ENCODE measurements at places on chromosomes 6 and 20. TPM values are rescaled to one million over a fixed set of nuclear protein-coding genes. Genes with fewer than 3 reads are reported as not detected.

GNAS-AS1 gene
- 0.54 TPM for total RNA-seq

IGF2R gene
- 71.2 TPM for total RNA-seq

MMP24 gene
- not detected for total RNA-seq

SHLD1 gene
- total RNA-seq, result 10.4 TPM

GRCh38 chr6:19771753-19772336 lies 65.3 kb upstream of the ID4 start:
- no peak for DNase-seq

- DNase-seq, result no peak
These were observed 6.0 kb upstream of the PRL start for GRCh38 chr6:22302838-22303237.

GRCh38 chr6:164469276-164469949 lies 840.0 kb downstream of the C6orf118 start:
- no peak for DNase-seq

RIPOR3 gene
- 0.69 TPM for total RNA-seq

DNA sequence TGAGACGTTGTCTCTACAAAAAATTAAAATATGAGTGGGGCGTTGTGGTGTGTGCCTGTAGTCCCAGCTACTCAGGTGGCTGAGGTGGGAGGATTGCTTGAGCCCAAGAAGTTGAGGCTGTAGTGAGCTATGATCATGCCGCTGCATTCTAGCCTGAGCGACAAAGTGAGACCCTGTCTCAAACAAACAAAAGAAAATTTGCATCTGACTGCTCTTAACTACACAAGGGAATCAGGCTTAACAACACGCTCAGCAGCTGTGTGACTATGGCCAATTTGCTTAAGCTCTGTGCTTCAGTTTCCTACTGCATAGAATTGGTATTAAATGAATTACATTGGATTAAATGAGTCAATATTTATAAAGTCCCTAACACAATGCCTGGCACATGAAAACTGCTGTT lies 24.3 kb upstream of the MRPS10 start:
- DNase-seq, result no peak

- DNase-seq, result no peak
These were observed 60.6 kb upstream of the ATXN1 start for GRCh38 chr6:16821834-16822264.

DNA sequence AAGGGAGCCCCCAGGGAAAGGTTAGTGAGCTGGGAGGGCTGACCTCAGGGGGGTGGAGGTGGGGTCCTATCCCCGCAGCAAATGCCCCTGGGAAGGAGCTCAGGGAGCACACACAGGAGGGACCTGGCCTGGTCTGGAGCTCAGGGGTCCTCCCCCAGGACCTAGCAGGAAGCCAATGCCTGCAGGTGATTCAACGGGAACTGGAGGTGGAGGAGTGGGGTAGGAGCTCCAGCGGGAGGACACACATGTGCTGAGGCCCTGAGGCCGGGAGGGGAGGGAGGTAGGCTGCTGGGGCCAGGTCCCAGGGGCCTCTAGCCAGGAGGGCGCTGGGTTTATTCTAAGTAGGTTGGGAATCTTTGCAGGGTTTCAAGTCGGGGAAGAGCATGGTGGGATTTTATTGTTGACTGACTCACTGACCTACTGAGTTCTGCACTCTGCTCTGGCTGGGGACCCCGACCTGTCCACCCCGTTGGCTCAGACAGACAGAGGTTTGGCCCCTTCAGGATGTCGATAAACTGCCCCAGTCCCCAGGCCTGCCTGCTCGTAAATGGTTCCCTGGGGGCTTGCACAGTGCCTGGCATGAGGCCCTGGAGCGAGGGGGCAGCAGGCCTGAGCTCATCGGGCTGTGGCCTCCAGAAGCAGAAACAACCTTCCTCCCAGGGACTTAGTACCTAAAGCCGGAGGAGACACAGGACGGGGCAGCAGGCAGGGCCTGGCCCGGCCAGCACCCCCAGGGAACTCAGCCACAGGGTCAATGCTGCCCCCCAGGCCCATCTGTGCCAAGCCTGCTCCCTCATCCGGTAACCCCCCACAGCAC lies 62.3 kb downstream of the RIPOR3 start:
- no peak for DNase-seq

GRCh38 chr6:7391151-7391550 lies 1.5 kb downstream of the RIOK1 start:
- DNase-seq, result no peak

GRCh38 chr6:3285732-3286131 lies 27.0 kb downstream of the PSMG4 start:
- no peak for DNase-seq

DNA sequence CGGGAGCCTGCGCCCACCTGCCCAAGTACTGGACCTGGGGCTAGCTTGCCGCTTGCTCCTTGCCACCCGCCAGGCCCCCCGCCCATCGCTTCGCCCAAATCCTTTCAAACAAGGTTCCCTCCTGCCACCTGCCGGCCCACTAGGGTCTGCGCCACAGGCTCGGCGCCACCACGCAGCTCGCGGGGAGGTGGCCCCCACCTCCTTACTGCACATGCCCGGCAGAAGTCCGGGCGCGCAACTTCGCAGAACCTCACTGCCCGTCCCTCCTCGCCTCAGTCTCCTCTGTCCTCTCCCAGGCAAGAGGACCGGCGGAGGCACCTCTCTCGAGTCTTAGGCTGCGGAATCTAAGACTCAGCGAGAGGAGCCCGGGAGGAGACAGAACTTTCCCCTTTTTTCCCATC lies 11.2 kb downstream of the GNAS-AS1 start:
- peak; percentile 13 for DNase-seq

SSTR4 gene
- total RNA-seq, result not detected

GRCh38 chr6:43204271-43205105 lies 22.5 kb downstream of the CUL9 start:
- DNase-seq, result no peak

- no peak for DNase-seq
These were observed 2.1 kb downstream of the VEGFA start for GRCh38 chr6:43771858-43772680.

DNA sequence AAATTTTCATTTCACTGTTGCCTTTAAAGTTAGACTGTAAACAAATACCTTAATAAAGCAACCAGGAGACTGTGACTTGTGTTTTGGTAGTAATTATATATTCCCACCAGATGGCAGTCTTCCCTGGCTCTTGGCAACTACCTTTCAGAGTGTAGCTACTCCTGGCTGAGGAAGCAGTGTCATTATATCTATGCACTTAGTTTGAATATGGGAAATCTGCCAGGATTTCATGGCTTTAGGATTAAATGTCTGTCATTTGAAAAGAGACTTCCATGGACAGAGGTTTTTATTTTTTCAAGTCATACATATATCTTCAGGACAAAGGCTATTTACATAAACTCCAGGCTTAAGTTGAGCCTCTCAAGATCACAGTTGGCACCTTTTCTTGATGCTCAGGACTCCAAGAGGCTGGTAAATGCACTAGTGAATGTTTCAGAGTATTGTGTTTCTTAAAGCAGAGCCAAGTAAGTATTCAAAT lies 160.1 kb downstream of the C6orf58 start:
- DNase-seq, result peak; percentile 62

- no peak for DNase-seq
These were observed 38.8 kb downstream of the ELOVL5 start for GRCh38 chr6:53309901-53310300.

GRCh38 chr6:167779993-167780655 lies 46.6 kb upstream of the AFDN start:
- no peak for DNase-seq

DNA sequence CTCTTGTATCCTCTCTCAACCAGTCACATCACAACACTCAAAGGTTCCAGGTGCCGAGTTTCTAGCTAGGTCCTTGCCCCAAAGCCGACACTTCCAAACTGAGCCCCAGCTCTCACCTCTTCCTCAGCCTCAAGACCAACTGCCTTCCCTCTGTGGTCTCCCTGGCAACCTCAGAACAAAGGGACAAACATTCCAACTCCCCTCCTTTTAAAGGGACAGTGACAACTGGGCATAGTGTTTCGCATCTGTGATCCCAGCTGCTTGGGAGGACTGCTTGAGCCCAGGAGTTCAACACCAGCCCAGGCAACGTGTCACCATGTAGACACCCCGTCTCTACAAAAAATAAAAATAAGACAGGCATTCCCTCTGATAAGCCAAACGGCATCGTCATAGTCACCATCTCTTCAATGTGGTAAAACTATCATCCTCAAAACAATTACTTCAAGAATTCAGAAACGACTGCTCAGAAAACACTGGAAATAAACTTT lies 11.3 kb downstream of the DIDO1 start:
- DNase-seq, result no peak

GRCh38 chr20:43941476-43942200 lies 27.0 kb downstream of the TOX2 start:
- DNase-seq, result no peak

GRCh38 chr6:165876588-165876987 lies 213.5 kb upstream of the PDE10A start:
- no peak for DNase-seq

DNA sequence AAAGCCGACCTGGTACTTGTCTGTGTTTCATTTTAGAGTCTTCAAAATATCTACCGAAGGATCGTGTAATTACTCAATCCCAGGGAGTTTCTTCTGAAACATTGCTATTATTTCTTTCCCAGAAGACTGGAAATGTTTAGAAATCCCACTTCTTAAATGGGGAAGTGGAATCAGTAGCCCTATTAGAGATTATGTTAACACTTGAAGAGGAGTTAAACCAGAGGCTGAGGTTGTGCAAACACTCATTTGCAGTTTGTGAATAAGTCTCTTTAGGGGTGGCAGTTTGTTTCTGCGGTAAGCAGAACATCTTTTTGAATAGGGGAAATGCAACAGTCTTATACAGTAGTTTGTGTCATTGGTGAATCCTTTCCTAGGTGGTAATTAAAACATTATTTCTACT lies 21.3 kb downstream of the DSP start:
- DNase-seq, result no peak

DNA sequence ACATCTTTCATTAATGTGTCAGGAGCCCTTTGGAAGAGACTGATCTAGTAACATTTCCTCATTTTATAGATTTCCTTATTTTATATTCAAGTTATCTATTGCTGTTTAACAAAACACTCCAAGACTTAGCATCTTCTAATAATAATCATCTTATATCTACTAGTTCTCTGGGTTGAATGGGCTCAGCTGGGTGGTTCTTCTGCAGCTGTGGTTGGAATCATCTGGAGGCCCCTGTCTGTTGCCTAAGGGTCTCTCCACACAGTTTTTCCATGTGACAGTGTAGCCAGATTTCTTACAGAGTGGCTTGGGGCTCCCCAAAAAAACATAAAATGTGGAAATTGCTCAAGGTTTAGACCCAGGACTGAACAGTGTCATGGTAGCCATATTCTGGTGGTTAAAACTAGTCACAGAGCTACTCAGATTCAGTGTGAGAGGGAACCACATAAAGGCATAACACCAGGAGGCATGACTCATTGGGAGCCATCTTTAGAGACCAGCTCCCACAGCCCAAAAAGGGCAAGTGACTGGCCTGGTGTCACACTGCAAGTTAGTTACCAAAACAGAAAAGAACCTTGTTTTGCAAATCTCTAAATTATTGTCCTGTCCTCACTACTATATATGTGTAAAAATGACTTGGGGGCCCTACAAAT lies 11.5 kb downstream of the SLC2A10 start:
- DNase-seq, result no peak
